ENCODE measurements at places on chromosomes 5 and 9.

GRCh38 chr5:83554133-83554532, 82.6 kb downstream of the VCAN start:
- no peak for DNase-seq

GRCh38 chr9:34510497-34511468, 12.0 kb downstream of the ENHO start:
- no peak for DNase-seq

GRCh38 chr5:116614603-116614920, 39.9 kb upstream of the SEMA6A start:
- DNase-seq: no peak

GRCh38 chr5:15594977-15595568, 95.1 kb downstream of the FBXL7 start:
- peak; percentile 38 for DNase-seq

GRCh38 chr5:128253161-128253560, 169.6 kb downstream of the SLC12A2 start:
- DNase-seq: no peak

GRCh38 chr5:135438636-135439221, 8.4 kb downstream of the DCANP1 start:
- DNase-seq: no peak

DNA sequence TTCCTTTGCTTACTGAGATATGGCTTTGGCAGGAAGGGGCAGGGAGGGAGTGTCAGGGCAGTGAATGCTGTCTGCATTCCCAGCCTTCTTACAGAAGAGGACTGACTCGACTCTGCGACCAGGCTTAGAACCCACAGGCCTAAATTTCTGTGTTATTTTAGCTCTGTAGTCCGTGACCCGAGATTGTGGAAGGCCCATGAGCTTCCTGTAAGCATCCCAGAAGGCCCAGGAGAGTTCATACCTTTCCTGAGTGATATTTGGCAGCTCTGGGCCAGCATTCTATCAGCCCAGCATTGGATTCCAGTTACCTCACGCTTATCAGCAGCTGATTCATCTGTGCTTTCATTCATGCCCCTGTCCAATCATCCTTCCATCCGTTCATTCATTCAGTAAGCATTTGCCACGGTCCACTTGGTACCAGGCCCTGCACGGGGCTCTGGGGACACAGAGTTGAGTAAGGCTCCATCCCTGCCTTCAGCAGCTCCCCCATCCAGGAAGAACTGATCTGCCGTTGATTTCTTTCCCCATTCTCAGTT, 28.2 kb upstream of the RPL26L1 start:
- peak; percentile 77 for DNase-seq

- DNase-seq: no peak
Measured at GRCh38 chr5:149210968-149211490, 60.6 kb upstream of the AFAP1L1 start.

- DNase-seq: peak; percentile 63
Measured at GRCh38 chr9:71911908-71912335, 483 bp downstream of the C9orf85 start.

- DNase-seq: peak; percentile 33
Measured at GRCh38 chr5:164671640-164672039, 1166.2 kb downstream of the MAT2B start.

GRCh38 chr5:165004175-165004574, 1498.8 kb downstream of the MAT2B start:
- DNase-seq: no peak

Measured in fibroblast of skin of abdomen (primary cell).